Suppressor macrophage (primary cell): ENCODE measurements at places on chromosomes 11 and 22.

GRCh38 chr11:2289350-2289749, 12.4 kb downstream of the C11orf21 start:
- no peak for DNase-seq

GRCh38 chr22:35928285-35928798, 100.3 kb downstream of the RBFOX2 start:
- no peak for DNase-seq

- DNase-seq: no peak
Measured at GRCh38 chr11:73374151-73374550, 2.0 kb upstream of the RELT start.

DNA sequence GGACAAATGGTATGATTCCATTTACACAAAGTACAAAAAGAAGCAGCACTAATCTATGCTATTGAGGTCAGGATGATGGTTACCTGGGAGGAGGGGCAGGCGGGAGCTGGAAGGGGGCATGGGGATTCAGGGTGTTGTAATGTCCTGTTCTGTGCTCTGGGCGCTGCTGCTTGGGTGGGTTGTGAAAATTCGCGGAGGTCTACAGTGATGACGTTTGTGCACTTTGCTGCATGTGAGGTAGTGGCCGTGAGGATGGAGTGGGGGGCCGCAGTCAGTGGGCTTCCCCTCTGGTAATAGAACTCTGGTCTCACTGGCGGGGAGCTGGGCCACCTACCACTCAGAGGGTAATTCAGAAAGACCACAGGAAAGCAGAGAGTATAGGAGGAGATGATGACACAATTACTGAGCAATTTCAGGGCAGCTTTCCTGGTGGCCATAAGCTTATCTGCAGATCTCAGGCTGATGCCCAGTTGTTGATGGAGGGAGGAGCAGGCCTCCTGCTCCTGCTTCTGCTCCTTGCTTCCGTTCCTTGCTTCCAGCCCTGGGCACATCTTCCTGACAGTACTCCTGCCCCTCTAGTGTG, 121.5 kb downstream of the CEP164 start:
- DNase-seq: no peak

DNA sequence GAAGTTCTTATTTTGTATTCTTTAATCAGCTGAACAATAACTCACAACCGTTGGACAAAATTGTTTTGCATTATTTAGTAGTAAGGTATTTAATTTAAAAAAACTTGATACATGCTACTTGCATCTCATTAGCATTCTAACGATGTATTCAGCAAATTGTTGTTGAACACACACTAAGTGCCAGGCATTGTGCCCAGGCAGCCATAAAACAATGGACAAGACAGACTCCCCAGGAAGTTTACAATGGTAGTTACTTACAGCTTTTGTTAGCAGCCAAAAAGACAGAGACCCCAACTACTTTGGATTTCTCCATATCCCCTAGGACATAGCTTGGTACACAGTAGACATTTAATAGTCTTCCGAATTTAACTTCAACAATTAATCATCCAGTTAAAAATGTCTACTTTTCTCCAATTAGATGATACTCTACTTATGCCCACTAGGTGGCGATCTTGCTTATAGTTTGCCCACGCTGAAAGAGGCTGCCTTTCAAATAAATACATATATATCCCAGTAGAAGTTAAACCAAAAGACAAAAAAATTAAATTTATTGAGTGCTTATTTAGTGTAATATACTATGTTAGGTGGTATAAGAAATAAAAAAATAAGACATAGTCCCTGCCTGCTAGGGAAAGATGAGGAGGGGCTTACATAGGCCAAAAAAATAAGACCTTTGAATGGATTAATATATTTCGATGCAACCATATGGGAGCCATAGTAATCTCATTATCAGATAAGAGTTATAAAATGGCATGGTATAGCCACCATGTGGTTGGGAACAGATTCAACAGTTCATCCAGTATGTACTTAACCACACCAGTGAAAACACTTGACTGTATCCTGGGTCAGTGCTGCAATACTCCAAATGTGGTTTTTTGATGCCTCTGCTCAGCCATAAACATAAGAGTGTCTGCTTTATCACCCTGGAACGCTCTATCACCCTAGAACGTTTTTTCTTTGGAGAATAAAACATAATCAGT, 2.0 kb upstream of the FJX1 start:
- peak; percentile 74 for DNase-seq

DNA sequence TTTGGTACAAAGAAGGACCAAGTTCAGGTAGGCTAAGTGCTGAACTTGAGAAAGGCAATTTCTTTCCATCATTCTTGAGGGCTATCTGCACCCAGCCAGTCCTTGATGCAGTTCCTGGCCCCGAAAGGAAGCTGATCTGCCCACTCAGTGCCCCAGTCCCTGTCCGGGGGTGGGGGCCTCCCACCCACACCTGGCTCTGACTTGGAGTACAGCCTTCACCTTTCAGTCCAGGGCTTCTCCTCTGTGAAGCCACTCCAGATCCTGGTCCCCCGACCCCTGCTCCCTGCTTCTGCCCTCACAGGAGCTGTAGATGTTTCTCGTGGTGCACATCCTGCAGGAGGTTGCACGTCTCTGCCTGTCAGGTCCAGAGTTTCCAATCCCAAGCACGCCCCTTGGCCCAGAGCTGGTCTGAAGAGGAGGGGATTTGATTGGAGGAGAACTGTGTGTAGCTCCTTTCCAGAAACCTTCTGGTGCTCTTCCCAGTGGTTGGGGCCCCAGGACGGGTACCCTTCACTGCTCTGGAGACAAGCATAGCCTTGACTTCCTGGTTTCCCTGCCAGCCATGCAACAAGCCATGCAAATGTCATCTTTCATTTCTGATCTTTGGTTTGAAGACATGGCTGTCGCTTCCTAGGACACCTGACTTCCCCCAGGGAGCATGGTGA, 75.3 kb downstream of the BCR start:
- DNase-seq: no peak

DNA sequence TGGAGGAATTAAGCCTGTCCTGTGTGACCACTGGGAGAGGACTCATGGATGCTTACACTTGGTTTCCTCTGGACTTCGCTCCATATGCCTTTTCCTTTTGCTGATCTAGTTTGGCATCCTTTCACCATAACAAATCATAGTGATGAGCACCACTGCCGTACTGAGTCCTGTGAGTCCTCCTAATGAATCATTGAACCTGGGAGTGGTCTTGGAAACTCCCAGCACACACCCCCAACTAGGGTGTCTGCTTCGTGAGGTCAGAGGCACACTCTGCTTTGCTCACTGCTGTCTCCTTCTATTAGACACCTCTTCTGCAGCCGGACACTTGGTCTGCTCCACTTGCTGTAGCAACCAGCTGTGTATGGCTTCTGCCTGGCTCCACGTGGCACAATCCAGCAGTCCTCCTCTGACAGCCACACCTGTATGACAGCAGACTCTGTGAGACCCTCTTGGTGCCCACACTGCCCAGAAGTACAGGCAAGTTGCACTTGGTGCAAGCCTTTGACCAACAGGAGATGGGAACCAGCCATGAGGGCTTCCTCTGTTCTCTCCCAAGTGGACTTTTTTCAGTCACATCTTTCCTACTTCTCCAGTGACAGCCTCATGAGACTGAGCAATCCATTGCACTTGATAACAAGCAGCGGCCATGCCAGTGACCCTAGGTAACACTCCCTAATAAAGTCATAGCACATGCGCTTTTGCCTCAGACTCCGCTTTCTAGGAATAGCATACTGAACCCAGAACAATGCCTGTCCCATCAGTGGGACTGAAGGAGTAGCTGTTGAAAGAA, 65.0 kb upstream of the HMGXB4 start:
- DNase-seq: no peak

GRCh38 chr11:16512899-16513241, 156.5 kb upstream of the SOX6 start:
- DNase-seq: no peak

GRCh38 chr11:73186294-73186850, 31.7 kb upstream of the P2RY2 start:
- DNase-seq: peak; percentile 82

- no peak for DNase-seq
Measured at GRCh38 chr22:39946126-39946502, 14.1 kb upstream of the TMA7B start.

GRCh38 chr11:17931595-17931994, 81.3 kb downstream of the SERGEF start:
- DNase-seq: no peak

DNA sequence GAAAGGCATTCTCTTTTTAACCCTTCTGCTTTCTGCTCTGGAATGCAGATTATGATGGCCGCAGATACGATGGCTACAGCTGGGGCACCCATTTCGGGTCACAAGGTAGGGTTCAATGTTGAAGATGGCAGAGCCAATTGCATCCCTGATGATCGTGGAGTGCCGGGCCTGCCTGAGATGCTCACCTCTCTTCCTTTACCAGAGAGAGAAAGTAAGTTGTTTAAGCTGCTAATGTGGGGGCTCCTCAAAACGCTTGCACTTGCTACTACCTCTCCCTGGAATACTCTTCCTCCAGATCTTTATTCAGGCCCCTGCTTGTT, 50.8 kb upstream of the PRDM11 start:
- no peak for DNase-seq

GRCh38 chr11:96155627-96156378, 187.2 kb downstream of the MAML2 start:
- peak; percentile 90 for DNase-seq

DNA sequence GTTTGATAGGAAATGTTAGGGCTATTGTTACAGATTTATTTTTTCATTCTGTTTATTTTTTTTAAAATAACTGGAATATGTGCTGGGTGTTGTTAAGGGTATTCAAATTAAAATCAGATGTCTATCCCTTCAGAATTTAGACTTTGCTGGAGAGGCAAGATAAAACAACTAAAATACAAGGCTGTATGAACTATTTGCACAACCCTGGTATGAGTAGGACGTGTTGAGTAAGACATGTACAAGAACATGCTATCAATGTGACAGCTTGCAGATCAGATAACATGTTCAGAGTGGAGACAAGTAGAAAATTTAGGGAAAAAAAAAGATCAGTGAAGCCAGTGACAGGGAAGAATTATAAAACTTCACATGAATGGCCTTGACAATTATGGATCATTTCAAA, 853.5 kb downstream of the METTL15 start:
- no peak for DNase-seq

DNA sequence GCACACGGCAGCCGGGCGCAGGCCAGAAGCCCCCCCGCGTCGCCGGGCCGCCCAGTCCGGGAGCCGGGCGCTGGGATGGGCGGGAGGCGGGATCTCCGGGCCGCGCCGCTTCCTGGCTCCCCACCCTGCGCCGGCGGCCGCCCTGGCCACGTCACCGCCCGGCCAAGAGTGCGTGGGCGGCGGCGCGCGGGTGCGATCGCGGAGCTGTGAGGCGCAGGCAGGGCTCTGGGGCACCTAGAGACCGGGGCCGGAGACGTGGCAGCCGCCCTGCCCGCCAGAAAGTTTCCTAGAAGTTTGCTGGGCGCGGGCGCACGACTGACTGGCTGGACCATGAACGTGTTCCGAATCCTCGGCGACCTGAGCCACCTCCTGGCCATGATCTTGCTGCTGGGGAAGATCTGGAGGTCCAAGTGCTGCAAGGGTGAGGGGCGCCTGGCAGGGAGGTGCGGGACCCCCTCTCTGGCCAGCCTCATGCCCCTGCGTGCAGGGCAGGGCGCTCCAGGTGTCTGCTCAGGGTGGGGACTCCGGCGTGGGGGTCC, at the start of gene KDELR3:
KDELR3 (plus strand) TSS at position 193 of the 539 bp plus-strand sequence; CDS start at position 331, 138 bp downstream.
- peak; percentile 76 for DNase-seq

GRCh38 chr11:132925825-132926469, 606.4 kb downstream of the OPCML start:
- DNase-seq: no peak

DNA sequence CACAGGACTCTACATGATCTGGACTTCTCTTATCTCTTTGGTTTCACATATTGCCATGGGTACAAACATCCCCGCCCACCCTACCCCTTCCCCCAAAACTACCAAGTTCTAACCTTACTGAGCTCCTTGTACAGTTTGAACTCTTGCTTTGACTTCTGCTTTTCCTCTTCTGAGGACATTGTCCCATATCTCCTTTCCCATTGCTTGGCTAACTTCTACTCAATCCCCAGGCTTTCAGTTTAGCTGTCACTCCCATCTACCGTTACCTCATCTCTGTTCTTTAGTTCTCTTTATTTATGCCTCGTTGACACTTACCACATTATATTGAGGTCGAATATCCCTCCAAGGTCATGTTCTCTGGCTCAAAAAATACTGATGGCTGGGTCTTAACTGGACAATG, 393.5 kb upstream of the CADM1 start:
- peak; percentile 51 for DNase-seq

DNA sequence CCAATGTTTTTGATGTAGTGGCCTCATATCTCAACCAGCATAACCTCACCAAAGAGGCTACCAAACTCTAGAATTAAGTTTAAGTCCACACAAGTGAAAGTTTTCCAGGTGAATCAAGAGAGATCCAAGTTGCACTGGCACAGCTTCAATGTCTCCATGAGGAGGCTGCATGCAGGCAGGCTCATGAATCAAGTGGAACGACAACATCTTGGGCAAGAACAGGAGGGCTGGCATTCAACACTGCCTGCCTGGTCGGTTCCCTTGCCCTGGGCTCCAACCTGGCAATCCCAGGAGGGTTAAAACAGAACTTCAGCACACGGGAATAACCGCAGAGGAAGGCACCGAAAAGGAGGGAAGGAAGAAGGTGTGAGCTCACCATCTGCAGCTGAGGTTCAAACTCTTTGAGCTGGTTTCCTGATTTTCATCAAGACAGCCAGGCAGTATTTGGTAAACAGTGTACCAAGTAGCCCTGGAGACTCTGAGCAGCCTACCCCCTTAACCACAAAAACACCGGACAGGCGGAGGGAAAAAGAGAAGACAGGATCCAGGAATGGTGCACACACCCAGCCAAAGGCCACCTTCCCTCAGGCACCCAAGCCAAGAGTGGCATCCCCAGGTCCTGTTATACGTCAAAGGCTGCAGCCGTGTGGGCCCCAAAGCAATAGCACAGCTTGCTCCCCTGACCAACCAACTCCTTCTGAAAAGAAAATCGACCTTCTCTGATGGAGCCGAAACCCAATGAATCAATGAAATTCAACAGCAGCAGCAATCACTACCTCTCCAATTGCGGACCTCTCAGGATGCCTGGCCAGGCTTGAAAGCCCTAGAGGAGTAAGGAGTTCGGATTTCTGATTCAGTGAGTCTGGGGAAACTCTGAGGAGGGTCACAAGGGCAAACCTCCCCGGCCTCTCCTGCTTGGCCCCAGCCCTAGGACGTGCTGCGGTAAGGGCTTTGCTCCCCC, 1.3 kb downstream of the PACSIN2 start:
- DNase-seq: peak; percentile 51

DNA sequence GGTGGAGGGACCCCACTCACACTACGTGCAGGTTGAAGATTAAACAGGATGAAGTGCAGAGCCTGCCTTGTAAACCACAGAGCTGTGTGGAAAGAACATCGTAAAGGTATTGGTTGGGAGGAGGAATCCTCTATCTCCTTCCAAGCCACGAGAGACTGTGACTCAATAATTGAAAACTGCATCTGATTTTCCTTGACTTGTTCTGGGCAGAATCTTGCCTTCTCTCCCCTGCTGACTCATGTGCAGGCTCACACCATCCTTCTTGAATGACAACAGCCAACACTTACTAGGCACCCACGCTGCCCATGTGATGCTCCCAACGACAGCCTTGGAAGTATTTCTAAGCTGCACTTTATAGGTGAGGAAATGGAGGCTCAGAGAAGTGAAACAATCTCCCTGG, 563.0 kb downstream of the MIAT start:
- DNase-seq: peak; percentile 35
